NCI-H1092 (cell line): ENCODE measurements at places on chromosomes 2 and 18.

GRCh38 chr18:39841482-39842365, 2113.3 kb upstream of the PIK3C3 start:
- peak; percentile 88 for DNase-seq

DNA sequence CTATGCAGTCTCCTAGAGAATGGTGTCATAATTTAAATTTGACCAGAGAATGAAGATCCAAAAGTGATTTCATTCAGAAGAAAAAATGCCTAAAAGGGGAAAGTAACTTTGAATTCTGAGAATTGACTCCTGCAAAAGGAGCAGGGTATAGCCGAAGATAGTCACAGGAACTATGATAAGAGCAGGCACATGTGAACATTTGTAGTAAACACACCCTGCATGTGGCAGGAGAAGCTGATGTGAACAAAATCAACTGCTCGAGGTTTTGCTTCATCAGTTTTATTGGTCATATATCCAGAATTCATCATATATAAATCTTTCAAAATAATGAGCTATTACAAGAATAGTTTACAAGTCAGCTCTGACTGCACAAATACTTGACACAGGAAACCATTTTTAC, 14.0 kb downstream of the MCFD2 start:
- DNase-seq: no peak

DNA sequence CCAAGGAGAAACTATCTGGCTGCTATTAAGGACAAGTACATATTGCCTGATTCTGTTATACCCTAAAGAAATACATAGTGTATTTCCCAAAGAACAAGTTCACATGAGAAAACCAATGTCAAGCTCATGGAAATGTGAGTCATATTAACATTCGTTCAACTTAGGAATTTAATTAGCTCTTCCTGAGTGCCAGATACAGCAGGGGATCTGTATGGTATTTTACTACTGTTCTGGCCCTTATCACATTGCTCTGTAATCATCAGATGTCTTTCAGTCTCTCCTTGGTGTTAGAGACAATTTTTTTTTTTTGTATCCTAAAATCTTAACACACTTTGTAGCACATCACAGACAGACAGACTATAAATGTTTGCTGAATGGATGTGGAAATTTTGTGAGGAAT, 395.0 kb upstream of the CRIM1 start:
- no peak for DNase-seq

- DNase-seq: no peak
Observed at GRCh38 chr18:5155907-5156287, 41.2 kb downstream of the AKAIN1 start.

DNA sequence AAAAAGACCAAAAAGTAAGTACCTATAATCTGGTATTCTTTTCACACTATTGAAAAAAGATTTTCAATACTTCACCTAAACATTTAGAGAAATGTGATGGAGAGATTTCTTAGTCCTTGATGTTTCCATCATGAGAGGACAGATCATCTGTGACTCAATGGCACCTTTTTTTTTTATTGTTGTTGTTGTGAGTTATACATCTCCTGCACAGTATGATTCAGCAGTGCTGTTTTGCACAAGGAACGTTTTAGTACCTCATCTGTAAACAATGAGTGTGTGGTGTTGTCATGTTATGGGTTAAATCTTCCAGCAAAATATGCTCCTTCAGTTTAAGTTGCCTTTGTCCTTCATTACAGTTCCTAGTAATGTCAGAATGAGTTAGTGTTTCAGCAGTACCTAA, 2.2 kb downstream of the KIAA1328 start:
- DNase-seq: no peak

- DNase-seq: no peak
Observed at GRCh38 chr2:45353879-45354278, 257.2 kb downstream of the SRBD1 start.

DNA sequence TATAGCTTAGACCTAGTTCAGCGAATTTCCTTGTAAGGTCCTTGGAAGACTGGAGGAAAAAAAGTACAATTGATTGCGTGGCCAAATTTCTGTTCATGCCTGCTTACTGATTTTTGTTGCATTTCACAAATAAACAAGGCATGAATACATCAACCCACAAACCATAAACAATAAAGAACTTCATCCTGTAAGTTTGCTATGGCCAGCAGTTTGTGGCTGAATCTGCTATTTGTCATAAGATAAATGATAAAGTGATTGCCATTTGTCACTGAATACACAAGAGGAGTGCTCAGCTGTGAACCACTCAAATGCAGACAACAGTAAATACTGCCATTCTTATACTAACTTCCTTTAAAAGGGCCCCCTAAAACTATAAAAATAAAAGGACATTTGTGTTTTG, 259.5 kb downstream of the CCDC178 start:
- DNase-seq: no peak

DNA sequence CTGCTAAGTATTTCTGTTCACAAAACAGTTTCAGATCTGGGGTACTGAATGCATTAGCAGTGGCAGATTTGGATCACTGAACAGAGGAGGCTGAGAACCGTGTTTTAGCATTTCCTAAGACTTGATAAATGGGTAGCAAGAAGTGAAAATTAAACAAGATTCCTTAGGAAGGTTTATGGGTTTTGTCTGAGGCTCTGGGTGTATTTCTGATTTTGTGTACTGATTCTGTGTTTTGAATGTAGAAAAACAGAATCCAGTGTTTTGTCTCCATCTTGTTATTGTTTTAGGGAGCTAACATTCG, 1.4 kb downstream of the FAM117B start:
- no peak for DNase-seq

GRCh38 chr2:113891265-113891959, 1.5 kb downstream of the ACTR3 start:
- no peak for DNase-seq

- DNase-seq: no peak
Observed at GRCh38 chr2:170475878-170476277, 239.3 kb upstream of the SP5 start.
